Tibial nerve (tissue), 4 donors: ENCODE measurements at places on chromosomes 12 and 14.

GRCh38 chr14:61469781-61470180 lies 148.4 kb downstream of the PRKCH start:
- no peak for DNase-seq

GRCh38 chr12:34396006-34396860 lies 373.9 kb downstream of the ALG10 start:
- peak; percentile 9 for DNase-seq

GRCh38 chr12:39620659-39621658 lies 1.4 kb upstream of the ABCD2 start:
- no peak for DNase-seq

- no peak for DNase-seq
These were observed 53.6 kb upstream of the RIN3 start for GRCh38 chr14:92459950-92460421.

- no peak for DNase-seq
These were observed 78.1 kb upstream of the PTHLH start for GRCh38 chr12:28050606-28051005.

GRCh38 chr12:54251667-54252284 lies 28.1 kb downstream of the CBX5 start:
- peak; percentile 34 for DNase-seq

GRCh38 chr14:99853206-99853605 lies 60.0 kb downstream of the EML1 start:
- DNase-seq, result no peak

GRCh38 chr14:103286460-103286859 lies 47.6 kb upstream of the EIF5 start:
- no peak for DNase-seq

DNA sequence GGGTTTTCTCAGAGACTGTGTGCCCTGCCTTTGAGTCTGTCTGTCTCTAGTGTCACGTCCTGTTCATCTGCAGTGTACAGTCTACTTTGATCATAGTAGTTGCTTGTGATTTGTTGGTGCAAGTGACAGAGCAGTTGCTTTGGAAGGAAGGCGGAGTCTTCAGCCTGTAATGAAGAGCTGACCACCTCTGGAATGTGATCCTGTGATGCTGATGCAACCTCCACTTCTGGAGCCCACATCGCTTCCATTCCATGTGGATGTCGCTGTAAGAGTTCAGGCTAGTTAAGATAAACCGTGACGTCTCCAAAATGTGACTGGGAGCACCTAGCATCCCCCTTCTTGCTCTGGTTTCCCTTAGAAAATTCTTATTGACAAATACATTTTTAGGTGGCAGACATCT lies 51.8 kb downstream of the PELI2 start:
- DNase-seq, result no peak

- no peak for DNase-seq
These were observed 182.0 kb upstream of the NAV3 start for GRCh38 chr12:77648716-77649115.

GRCh38 chr14:27386391-27386790 lies 788.6 kb upstream of the NOVA1 start:
- no peak for DNase-seq

GRCh38 chr12:109346920-109347319 lies 780 bp upstream of the MYO1H start:
- no peak for DNase-seq

GRCh38 chr14:93019367-93019843 lies 96.3 kb downstream of the ITPK1 start:
- no peak for DNase-seq

DNA sequence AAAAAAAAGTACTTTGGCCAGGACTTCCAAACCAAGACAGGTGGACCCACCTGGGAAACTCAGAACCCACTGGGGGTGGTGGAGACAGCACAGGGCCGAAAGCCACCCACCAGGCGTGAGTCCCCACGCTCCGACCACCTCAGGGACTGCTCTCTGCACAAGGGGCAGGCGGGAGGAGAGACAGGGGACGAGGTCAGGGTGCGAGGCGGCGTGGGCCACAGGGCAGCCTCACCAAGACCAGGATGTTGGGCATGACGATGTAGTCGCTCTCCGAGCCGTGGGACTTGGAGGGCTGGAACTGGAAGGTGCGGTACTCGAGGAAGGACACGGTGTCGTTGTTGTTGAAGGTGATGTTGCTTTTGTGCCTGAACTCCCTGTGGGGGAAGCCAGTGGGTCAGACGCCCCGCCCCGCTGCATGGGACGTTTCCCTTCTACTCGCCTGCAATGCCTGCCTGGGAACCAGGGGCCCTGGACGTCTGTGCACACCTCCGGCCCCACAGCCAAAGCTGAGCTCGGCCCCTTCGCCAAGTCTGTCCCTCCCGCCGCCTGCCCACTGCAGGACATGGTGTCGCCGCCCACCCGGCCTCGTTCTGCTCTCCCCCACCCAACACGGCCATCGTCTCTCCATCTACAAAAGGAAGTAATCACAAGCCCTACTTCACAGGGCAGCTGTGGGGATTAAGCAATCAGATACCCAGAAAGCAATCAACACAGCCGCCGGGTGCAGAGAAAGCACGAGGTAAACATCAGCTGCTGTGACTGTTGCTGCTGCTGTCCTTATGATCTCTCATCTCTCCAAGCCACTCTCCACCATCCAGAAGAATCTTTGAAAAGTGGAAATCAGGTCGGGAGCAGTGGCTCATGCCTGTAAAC lies 48.7 kb downstream of the SCARB1 start:
- peak; percentile 54 for DNase-seq

DNA sequence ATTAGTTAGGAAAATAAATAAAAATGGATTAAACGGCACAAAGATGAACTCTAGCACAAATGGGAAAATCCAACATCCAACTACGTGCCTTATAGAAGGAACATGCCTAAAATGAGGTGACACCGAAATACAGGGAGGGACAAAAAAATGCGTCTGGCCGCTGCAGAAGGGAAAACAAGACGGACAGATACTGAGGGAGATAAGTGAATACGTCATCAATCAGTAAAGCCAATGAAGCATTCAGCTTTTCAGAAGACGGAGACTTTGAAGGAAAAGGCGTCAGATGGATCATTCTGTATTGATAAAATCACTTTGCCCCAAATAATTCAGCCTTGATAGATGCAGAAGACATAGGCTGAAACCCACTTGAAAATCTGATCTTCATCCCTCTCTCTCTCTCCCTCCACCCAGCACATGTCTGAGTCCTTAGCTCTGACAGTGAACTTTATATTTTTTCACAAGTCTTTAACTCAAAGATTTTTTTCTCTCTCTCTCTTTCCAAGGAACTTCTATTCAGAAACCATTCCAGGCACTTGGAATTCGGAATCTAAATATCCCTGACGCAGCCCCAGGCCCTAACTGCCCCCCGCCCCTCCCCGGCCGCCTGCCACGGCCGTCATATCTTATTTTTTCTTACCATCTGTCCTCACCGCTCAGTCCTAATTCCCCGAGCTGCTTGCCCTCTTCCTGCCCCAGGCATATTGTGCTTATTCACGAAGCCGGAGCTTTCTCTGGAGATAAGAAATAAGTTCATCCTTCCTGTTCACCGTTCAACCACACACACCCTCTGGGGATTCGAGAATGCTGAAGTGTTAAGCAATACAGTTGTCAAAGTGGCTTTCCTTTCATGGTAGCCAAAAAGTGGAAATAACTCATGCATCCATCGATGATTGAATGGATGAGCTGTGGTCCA lies 35.5 kb upstream of the RFLNA start:
- no peak for DNase-seq

GRCh38 chr12:33988197-33988805 lies 34.0 kb upstream of the ALG10 start:
- no peak for DNase-seq

- no peak for DNase-seq
These were observed 76.7 kb downstream of the ANO6 start for GRCh38 chr12:45292486-45293195.

DNA sequence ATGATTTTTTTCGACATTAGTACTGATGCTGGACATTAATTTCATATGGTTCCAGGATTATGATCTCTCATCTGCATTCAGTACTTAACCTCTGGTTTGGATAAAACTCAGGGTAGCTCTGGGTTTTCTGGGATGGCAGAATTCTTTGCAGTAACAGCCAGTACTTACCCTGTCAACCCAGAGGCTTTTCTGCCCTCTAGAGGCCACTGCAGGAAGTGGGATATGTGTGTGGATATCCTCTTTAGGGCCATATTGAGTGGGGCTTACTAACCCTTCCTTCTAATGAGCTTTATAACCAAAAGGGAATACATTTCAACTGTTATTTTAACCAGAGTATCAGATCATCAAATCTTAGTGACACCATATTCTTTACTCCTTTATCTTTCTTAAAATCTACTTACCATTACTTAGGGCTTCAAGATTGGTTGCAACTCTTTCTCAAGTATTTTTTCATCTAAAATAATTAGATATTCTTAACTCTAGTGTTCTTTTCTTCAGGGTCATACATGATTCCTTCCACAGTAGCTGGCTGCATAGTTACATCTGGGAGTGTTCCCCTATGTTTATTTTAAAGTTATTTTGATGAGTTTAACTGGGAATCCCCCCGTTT lies 488.0 kb upstream of the STXBP6 start:
- DNase-seq, result no peak

- peak; percentile 21 for DNase-seq
These were observed 95.6 kb downstream of the GAS2L3 start for GRCh38 chr12:100668945-100669536.

- no peak for DNase-seq
These were observed 40.6 kb downstream of the EP400 start for GRCh38 chr12:131990066-131990979.

DNA sequence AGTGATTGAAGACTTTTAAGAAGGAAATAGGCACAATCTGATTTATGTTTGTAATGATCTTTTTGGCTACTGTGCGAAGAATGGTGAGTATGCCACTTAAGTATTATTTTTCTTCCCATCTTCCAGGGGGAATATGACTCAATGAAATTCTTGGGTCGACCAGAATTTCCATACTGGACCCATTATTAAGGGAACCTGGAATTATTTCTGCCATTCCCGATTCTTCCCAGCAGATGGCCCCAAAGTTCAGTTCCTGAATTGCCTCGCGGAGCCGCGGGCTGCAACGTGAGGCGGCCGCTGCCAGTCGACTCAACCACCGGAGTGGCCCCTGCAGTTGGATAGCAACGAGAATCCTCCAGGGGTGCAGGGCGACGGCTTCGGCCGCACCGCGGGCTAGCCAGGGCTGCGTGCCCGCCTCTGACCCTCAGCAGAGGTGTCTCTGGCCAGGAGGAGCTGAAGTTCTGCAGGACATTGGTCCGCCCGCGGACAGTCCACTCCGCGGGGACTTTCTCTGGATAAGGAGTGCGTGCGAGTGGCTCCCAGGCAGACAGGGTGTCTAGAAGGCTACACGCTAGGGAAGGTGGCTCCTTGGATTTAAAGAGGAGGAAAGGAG lies 628 bp upstream of the TSHR start:
- DNase-seq, result peak; percentile 90

GRCh38 chr12:108722463-108722862 lies 8.9 kb downstream of the CORO1C start:
- no peak for DNase-seq

DNA sequence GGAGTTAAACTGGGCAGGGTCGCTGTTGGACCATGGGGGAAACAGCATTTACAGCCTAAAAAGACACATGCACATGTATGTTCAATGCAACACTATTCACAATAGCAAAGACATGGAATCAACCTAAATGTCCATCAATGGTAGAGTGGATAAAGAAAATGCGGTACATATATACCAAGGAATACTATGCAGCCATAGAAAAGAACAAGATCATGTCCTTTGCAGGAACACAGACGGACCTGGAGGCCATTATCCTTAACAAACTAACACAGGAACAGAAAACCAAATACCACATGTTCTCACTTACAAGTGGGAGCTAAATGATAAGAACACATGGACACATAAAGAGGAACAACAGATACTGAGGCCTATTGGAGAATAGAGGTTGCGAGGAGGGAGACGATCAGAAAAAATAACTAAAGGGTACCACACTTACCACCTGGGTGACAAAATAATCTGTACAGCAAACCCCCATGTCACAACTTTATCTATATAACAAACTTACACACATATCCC lies 25.0 kb upstream of the SRP54 start:
- no peak for DNase-seq

GRCh38 chr14:94643316-94644101 lies 31.3 kb downstream of the SERPINA3 start:
- no peak for DNase-seq

DNA sequence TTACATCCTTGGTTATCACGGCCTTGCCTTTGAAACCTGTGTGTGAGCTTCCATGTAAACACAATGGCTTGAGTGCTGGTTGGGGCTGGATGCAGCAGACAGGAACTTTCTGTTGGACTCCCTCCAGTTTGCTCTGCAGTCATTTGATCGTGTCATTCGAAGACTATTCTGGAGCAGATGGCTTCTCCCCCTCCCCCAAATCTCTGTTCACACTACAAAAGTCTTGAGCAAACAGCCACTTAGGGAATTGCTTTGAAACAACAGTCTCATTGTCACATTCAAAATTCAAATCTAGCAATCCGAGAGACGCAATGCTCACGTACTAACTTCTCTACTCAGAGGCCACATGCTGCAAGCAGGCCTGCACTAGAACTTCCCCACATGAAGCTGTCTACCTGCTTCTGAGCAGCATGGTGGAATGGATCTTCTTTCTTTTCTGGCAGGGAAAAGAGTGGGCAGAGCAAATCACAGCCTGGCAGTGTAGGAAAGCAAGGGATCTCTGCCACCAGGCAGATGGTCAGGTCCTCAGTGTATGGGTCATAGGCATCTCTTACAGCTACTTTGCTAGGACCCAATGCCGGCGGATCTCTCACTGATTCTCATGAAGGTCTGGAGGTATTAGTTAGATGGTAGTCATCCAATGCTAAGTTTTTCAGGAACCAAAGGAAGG lies 214.2 kb downstream of the PPM1H start:
- DNase-seq, result peak; percentile 67

DNA sequence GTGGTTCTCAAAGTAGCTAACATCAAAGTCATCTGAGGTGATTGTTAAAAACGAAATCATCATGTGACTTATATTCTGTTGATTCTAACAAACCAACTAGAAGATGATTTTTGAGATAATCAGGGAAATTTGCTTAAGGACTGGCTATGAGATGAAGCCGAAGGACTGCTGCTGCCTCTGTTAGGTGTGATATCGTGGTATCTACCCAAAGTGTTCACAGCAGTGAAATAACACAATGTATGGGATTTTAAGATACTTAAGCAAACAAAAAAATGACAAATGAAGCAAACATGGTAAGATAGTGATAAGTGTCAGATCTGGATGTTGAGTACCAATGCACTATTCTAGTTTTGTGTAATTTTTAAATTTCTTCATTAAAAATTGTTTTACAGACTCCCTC lies 59.1 kb downstream of the GXYLT1 start:
- no peak for DNase-seq
